Hindlimb muscle (tissue), 1 donor: ENCODE measurements at places on chromosomes 12 and 14. TPM values are rescaled to one million over a fixed set of nuclear protein-coding genes. Genes with fewer than 3 reads are reported as not detected.
A peak's percentile ranks its signal among the peaks of the same experiment; 100 is the strongest.

Gene TESPA1
- polyA plus RNA-seq = 1.5 TPM

- DNase-seq = no peak
Observed at GRCh38 chr12:77995436-77996167, 164.9 kb downstream of the NAV3 start.

DNA sequence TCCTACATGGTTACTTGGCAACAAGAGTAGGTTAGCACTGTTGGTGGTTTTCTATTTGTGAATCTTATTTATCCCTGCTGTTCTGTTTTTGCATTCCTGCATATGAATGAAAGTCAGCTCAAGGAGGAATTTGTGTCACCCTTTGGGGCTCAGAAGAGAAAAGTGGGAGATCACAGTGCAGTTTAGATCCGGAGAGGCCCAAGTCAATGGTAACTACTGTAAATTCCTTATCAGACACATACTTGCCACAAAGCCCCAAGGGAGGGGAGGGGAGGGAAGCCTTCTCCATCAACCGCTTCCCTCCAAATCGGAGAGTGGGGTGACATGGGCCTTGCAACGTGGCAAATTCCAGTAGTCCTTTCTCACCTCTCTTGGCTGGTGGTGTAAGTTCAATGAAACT is 15.0 kb downstream of the GSG1 start:
- no peak for DNase-seq

- DNase-seq = peak; percentile 34
Observed at GRCh38 chr12:14416658-14417057, 51.2 kb downstream of the ATF7IP start.

Gene LHX5
- polyA plus RNA-seq = not detected

Gene ASCL4
- polyA plus RNA-seq = not detected

DNA sequence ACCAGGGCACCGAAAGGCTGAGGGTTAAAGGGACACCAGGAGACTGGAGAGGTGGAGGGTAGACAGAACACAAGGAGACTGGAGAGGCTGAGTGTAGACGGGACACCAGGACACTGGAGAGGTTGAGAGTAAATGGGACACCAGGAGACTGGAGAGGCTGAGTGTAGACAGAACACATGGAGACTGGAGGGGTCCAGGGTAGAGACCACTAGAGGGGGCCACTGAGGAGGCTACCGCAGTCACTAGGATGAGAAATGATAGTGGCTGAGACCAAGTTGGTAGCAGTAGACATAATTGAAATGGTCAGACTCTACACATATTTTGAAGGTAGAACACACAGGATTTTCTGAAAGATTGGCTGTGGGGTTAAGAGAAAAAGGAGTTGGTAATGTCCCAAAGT is 68.2 kb downstream of the PAH start:
- DNase-seq = no peak

GRCh38 chr14:29663281-29663801 is 264.3 kb downstream of the PRKD1 start:
- no peak for DNase-seq

GRCh38 chr14:52185178-52185577 is 82.3 kb upstream of the PTGDR start:
- no peak for DNase-seq

- DNase-seq = no peak
Observed at GRCh38 chr12:68003777-68004176, 14.5 kb downstream of the IFNG-AS1 start.

- no peak for DNase-seq
Observed at GRCh38 chr12:102347811-102348210, 132.6 kb downstream of the IGF1 start.

GRCh38 chr14:104054222-104054905 is 31.1 kb upstream of the ASPG start:
- no peak for DNase-seq

Gene OR4K14
- polyA plus RNA-seq = not detected

GRCh38 chr14:55026441-55026792 is 482 bp downstream of the WDHD1 start:
- no peak for DNase-seq

Gene LMO3
- 0.83 TPM for polyA plus RNA-seq

GRCh38 chr12:2540535-2540941 is 254.2 kb upstream of the FKBP4 start:
- no peak for DNase-seq

Gene KRT82
- not detected for polyA plus RNA-seq

- DNase-seq = no peak
Observed at GRCh38 chr14:57974896-57975295, 109.0 kb upstream of the SLC35F4 start.

GRCh38 chr14:87896393-87897380 is 96.3 kb downstream of the GALC start:
- DNase-seq = peak; percentile 73

DNA sequence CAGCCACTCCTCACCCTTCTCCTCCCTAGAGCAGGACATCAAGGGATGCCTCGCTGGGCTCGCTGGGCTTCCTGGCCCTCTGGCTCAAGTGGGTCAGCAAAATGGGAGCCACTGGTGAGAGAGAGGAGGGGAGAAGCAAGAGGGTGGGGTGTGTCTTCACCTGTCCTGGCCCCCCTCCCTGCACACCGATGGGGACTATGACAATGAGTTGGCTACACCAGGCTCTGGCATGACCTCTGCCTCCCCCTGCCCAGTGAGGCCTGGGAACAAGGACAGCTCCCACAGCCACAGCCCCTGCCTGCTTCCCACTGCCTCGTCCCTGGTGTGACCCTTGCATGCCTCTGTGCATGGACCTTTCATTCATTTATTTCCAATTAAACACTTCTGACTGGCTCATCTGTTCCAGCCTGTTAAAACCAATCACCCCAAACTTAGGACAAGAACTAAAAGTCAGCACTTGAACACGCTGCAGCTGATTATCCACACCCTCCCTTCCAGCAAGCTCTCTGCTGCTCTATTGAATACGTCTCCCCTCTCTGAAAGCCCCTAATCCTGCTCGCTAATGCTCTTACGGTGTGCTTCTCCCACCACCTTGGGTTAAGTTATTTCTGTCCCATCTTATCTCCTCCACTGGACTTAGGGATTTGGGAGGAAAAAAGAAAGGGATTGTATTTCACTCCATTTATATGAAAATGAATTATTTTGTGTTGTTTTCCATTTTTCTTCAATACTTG is 5.8 kb upstream of the PPP2R5C start:
- DNase-seq = no peak

Gene GCH1
- polyA plus RNA-seq = 4.9 TPM

Gene ADAMTS20
- 0.72 TPM for polyA plus RNA-seq

DNA sequence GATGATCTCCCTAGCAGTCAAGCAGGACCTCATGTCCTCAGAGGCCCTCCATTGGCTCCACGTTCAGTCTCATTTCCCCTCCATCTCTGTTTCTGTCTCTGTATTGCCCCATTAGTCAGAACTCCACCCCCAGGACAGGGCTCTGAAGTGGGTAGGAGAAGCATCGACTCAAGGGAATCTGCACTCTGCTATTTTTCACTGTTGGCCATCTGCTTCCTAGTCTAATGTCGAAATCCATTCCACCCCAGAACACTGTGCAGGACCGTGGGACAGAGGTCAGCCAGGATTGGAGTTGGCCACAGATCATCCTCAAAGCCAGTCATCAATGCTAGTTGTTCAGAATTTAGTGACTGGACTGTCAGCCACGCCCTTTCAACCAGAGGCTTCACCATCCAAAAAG is 10.1 kb downstream of the KRT77 start:
- no peak for DNase-seq

DNA sequence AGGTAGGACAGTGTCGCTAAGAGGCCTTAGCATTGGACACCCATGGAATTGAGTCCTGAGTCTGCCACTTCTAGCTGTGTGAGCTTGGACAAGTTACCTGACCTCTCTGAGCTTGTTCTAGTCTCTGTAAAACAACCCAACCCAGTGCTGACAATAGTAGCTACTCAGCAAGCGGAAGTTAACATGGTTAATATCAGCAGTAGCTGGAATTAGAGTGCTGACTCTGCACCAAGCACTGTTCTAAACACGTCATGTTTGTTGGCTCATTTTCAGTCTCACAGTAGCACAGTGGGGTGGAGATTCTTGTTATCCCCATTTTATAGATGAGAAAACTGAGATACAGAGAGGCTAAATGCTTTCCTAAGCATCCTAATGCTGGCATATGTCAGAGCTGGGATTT is 47.5 kb upstream of the RIN3 start:
- DNase-seq = no peak

Gene CSRP2
- 21.8 TPM for polyA plus RNA-seq

GRCh38 chr12:89983622-89984021 is 275.0 kb upstream of the ATP2B1 start:
- no peak for DNase-seq
